ENCODE measurements at places on chromosomes 1 and 21.
A peak's percentile ranks its signal among the peaks of the same experiment; 100 is the strongest.

GRCh38 chr1:218717575-218717974, 372.4 kb downstream of the TGFB2 start:
- DNase-seq = no peak

DNA sequence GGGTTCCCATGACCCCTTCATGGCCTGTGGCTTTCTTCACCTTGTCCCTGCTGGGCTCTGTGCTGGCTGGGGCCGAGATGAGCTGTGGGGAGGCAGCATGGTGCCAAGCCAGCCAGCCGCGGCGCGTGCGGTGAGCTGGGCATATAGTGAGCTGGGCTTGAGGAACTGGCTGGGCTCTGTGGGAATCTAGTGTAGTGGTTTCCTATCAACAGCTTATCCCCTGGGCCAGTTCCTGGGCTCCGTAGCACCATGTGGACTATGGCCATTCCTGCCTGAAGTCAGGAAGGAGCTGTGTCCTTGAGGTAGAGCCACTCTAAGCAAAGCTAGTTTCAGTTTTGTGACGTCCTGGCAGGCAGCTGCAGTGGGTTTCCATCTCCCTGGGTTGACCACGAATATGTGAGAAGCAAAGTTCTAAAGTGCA, 1.8 kb downstream of the NCMAP start:
- no peak for DNase-seq

GRCh38 chr1:212125654-212126053, 90.1 kb downstream of the DTL start:
- DNase-seq = no peak

- DNase-seq = peak; percentile 91
Measured at GRCh38 chr1:56525489-56526041, 53.8 kb downstream of the PLPP3 start.

GRCh38 chr1:88175120-88175630, 508.9 kb upstream of the PKN2 start:
- DNase-seq = no peak

- DNase-seq = no peak
Measured at GRCh38 chr1:78142736-78143135, 97.0 kb downstream of the GIPC2 start.

GRCh38 chr21:30718239-30718909, at the start of gene KRTAP21-3:
Gene KRTAP21-3, minus strand, starts transcription at chr21:30718777. Its CDS starts 18 bp downstream, at chr21:30718759.
- no peak for DNase-seq

DNA sequence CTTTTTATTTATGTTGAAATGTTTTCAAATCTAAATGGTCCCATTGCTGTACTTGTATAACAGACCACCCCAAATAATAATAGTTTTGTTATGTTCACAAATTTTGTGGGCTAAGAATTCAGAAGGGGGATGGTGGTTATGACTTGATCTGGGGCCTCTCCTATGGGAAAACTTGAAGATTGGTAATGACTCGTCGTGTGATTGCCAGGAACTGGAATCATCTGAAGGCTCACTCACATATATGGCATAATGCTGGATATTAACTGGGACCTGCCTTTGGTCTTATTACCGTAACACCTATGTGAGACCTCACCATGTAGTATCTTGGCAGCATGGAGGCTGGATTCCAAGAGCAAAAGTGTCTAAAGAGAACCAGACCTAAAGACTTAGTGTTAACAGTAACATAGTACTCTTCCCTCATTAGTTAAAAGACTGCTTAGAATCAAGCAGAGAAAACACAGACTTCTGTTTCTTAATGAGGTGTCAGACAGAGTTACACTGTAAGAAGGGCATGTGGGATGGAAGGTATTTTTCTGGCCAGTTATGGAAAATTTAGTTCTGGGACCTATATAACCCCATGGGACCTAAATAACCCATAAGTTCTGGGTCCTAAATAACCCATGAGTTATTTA, 11.9 kb downstream of the LYPLAL1 start:
- DNase-seq = no peak

DNA sequence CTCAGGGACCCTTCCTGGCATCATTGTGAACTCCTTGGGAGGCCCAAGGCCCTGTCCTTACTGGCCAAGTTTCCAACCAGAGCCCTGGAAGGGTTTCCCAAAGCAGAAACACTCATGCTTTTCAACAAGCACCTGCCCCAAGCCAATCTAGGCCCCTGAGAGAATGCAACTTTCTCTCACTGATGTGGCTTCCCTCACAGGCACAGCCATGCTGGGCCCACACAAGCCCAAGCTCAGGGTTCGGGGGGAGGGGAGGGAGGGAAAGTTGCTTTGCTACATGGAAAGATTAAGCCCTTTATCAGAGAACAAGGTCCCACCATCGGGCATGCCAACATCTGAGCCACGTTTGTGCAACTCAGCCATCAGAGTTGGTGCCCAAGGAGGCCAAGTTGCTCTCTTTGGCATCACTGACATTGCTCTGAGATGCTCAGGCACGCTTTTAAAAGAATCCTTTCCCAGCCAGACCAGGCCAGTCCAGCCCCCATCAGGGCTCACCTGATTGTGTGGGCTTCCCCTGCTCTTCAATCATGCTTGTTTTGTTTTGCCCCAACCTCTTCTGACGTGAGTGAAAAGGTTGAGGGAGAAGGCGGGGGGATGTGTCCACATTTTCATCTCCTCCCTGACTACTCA, 43.5 kb downstream of the RIMS3 start:
- DNase-seq = no peak

DNA sequence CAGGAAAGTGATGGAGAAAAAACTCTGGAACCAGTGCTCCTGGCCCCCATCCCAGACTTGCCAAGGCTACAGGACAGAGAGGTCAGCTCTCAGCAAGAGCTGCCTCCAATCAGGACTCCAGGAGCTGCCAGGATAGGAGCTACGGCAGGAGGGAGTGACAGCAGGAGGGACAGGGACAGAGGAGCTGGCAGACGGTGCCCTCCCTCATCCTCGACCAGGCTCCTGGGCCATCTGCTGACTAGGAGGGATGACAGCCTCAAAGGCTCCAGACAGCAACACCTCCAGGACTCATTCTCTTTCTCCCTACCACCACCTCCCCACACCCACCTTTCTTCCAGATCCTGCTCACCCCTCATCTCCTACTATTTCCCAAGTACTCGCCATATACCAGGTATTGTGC, 22.7 kb downstream of the DLGAP3 start:
- DNase-seq = no peak

DNA sequence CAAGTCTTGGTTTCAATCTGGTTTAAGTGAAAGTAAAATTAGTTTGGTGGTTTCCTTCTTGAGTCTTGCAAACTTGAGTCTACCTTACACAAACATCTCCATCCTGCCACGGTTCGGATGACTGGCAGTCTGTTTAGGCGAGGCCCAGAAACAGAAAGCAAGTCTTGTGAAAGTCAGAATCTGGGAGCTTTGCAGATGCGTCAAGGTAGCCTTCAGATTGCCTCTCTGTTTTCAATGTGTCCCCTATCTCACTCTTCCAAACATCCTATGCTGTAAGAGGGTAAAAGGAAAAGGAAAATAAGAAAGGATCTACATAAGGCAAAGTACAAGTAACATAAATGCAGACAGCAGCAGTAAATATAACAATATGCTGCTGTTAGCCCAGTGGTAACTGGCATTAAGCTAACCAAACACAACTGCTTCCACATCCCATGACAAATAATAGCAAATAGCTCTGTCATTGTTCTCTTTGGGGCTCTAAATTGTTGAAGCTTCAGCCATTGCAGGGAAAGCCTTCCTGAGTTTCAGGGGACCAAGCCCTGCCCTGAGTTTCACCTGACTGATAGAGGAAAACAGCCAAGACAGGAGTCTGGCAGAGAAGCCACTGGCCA, 26.2 kb upstream of the C1orf105 start:
- DNase-seq = peak; percentile 89

DNA sequence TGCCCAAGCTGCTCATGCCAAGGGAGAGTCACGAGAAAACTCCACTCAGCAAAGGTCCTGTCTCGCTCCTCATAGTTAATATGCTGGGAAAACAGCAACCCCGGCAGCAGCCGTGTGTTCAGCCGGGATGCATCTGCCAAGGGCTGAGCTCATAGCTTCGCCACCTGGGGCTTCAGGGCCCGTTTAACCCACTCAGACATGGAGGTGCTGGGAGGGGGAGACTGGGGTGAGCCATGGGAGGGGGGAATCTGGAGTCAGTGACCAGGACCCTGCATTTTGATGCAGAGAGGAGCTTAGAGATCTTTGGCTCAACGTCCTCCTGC, 283.4 kb downstream of the PTPRU start:
- DNase-seq = no peak

DNA sequence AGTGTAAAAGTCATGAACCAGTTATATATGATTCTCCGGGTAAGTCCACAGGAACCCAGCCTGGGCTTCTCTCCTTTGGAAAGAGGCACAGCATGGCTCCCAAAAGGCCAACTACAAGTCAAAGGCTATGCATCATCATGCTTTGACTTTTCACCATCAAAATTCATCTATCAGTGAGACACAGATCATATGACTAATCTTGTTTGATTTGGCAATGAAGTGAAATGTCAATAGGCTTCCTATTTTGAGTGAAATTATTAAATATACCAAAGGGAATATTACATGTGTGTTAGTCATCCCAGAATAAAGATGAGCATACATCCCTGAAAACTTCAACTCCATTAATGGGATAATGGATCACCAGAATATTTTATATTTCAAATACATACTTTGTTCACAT, 83.5 kb upstream of the ADGRL2 start:
- DNase-seq = no peak

DNA sequence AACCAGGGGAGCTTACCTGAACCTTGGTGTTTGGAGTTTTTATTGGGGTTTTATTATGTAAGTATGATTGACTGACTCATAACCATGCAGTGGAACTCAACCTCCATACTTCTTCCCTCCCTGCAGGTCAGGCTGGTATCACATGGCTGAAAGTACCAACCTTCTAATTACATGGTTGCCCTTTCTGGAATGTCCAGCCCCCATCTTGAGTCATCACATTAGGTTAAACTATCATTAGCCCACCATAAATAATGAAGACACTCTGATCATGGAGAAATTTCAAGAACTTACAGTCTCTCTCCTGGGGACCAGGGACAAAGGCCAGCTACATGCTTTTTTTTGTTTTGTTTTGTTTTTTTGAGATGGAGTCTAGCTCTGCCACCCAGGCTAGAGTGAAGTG, 19.2 kb upstream of the DPH5 start:
- DNase-seq = no peak

DNA sequence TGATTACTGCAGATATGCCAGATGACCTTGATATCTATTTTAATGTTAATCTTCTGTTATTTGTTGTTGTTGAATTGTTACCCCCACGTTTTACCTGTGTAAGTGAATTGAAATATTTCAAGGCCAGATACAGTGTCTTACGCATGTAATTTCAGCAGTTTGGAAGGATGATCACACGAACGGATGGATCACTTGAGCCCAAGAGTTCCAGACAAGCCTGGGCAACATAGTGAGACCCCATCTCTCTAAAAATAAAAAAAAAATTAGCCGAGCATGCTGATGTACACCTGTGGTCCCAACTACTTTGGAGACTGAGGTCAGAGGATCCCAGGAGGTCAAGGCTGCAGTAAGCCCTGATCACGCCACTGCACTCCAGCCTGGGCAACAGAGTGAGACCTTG, 32.2 kb downstream of the SDCCAG8 start:
- DNase-seq = no peak

- no peak for DNase-seq
Measured at GRCh38 chr1:91555074-91555730, 54.6 kb downstream of the CDC7 start.

DNA sequence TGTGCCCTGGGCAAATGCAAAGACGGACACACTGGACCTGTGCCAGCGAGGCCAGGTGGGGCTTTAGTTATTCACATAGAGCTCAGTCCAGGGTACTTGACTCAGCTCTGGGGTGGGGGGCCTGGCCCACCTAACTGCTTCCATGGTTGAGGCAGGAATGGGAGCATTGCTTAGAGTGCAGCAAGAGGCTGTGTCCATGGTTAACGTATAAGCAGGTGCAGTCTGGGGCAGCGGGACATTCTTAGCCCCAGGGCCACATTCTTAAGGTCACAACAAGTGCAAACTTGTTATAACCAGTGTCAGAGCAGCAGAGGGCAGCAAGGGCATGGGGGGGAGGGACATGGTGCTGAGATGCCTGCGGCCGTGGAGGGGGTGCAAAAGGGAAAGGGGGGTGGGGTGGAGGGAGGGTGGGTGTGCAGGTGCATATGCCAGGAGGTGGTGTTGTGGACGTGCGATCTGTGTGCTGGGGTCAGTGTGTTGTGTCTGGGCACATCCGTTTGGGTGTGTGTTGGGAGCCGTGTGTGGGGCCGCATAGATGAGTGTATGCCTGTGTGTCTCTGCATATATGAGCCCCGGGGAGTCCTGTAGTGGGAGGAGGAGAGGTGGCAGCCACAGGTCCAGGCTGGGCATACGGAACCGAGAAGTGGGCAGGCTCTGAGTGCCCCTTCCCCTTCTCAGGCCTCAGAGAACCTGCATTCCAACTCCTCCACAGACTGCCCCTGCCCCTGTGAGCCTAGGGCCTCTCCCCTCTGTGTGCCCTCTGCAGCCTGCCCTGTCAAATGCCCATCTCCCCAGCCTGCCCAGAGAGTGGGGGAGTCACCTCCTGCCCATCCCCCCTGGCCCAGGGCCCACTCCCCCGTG, 8.4 kb downstream of the KCNJ10 start:
- no peak for DNase-seq

GRCh38 chr1:109466452-109467300, at the start of gene SYPL2:
Gene SYPL2, plus strand, starts transcription at chr1:109466546. Its CDS starts 298 bp downstream, at chr1:109466844.
- peak; percentile 30 for DNase-seq

- peak; percentile 10 for DNase-seq
Measured at GRCh38 chr1:230232371-230232771, 165.3 kb downstream of the GALNT2 start.
